Naive B cell (primary cell): ENCODE measurements at places on chromosomes 3 and 15.
A peak's percentile ranks its signal among the peaks of the same experiment; 100 is the strongest.

- DNase-seq: peak; percentile 80
- peak within 1 kb of the TSS; percentile 91 for H3K27ac ChIP-seq
- peak within 1 kb of the TSS; percentile 97 for H3K4me3 ChIP-seq
- H3K27me3 ChIP-seq: peaks cover 4% of the 10 kb centered on the region
- peaks cover 40% of the 10 kb centered on the region for H3K4me1 ChIP-seq
- no peaks in the 10 kb centered on the region for H3K36me3 ChIP-seq
These were observed at the start of gene CHST2 for GRCh38 chr3:143119009-143119914. Gene CHST2, plus strand, starts transcription at chr3:143119771. Its CDS starts 1,046 bp downstream, at chr3:143120817.

- peaks cover 10% of the 10 kb centered on the region for H3K36me3 ChIP-seq
- H3K4me1 ChIP-seq: peaks cover 67% of the 10 kb centered on the region
- H3K4me3 ChIP-seq: peak overlapping the region; percentile 21
- no peaks in the 10 kb centered on the region for H3K27me3 ChIP-seq
- DNase-seq: no peak
- H3K27ac ChIP-seq: peak overlapping the region; percentile 3
These were observed 53.7 kb upstream of the TRAK1 start for GRCh38 chr3:42037318-42037945.

DNA sequence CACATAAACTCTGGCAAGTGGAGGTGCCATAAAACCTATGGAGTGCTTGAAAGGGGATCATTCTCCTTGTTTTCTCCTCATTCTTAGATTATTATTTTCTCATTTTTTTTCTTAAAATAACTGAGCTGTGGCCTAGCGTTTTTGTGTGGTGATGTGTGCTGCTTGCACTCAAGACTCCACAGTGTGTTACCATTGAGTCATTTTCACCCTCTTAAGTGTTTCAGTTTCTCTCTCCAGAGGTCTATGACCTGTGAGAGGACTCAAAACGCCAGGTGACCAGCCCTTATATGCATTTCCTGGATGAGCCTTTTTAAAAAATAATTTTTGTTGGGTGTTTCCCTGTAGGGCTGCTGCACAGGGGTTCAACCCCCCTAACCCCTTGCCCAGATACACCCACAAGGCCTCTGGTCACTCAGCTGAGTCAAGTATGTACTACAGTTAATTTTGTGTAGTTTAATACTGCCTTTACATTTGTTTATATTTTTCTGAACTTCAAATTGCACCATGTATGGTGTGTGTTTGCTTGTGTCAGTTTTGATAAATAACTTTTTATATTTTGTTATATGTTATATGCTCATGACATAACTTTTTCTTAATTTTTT, 15.4 kb upstream of the BTLA start:
- H3K27me3 ChIP-seq: no peaks in the 10 kb centered on the region
- peaks cover 30% of the 10 kb centered on the region for H3K4me1 ChIP-seq
- peak overlapping the region; percentile 4 for H3K27ac ChIP-seq

DNA sequence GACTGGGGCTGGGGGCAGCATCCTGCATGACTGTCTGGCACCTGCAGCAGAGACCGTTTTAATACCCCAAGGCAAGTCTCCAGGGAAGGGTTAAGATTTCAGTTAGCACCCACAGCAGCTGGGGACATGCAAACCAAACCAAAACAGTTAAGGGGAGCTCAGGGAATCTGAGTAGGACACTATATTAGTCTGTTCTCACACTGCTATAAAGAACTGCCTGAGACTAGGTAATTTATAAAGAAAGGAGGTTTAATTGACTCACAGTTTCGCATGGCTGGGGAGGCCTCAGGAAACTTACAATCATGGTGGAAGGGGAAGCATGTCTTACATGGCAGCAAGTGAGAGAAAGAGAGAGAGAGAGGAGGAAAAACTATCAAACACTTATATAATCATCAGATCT, 25.3 kb downstream of the GALNT15 start:
- no peak for DNase-seq
- H3K27me3 ChIP-seq: peaks cover 10% of the 10 kb centered on the region
- H3K4me3 ChIP-seq: no peak overlapping the region

DNA sequence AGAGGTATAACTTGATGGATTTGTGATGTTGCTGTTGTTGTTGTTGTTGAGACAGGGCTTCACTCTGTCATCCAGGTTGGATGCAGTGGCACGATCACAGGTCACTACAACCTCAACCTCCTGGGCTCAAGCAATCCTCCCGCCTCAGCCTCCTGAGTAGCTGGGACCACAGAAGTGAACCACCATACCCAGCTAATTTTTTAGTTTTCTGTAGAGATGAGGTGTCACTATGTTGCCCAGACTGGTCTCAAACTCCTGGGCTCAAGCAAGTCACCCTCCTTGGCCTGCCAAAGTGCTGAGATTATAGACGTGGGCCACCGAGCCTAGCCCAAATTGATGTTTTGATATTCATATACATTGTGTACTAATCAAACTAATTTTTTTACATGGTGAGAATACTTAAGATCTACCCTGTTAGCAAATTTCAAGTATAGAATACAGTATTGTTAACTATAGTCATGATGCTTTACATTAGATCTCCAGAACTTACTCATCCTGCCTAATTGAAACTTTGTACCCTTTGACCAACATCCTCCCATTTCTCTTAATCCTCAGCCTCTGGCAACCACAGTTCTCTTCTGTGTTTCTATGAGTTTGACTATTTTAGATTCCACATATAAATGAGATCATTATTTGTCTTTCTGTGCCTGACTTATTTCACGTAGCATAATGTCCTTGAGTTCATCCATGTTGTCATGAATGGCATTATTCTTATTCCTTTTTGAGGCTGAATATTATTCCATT, 23.2 kb downstream of the LMCD1 start:
- no peaks in the 10 kb centered on the region for H3K36me3 ChIP-seq
- no peak for DNase-seq
- no peaks in the 10 kb centered on the region for H3K4me1 ChIP-seq
- no peak overlapping the region for H3K4me3 ChIP-seq
- no peaks in the 10 kb centered on the region for H3K27me3 ChIP-seq
- no peak overlapping the region for H3K27ac ChIP-seq

DNA sequence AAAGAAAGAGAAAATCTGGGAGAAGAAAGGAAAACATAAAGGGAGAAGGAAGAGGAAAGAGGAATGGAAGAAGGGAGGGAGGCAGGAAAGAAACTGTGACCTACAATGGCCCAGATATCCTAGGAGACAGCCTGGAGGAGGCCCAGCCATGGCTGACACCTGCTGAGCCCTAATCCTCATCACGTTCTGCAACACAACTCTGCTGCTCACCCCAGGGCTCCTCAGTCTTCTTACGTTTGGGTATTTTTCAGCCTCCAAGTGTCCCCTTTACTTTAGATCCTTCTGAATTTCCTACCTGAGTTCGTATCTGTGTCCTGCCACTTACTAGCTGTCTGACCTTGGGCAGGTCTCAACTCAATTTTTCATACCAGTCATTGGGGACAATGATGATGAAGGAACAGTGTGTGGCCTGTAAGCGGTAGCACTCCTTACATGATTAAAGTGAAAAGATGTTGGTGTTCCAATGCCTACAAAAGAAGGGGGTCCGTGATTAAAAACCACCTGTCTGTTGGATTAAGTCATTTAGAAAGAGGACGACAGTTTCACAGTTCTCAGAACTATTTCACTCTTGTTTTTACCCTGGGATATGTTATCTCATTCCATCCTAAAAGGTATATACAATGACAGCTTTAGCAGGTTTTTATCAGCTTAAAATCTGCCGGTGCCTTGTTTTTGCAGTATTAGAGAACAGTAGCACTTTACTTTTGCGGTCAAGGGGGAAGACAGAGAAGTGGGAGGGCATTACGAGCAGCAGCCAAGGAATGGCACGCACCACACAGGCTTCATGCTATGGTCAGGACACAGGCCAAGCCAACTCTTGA, 47.4 kb downstream of the CCR4 start:
- H3K4me1 ChIP-seq: peaks cover 13% of the 10 kb centered on the region
- no peak overlapping the region for H3K27ac ChIP-seq
- DNase-seq: no peak

GRCh38 chr3:39631136-39631535, 163.7 kb downstream of the MOBP start:
- H3K4me1 ChIP-seq: no peaks in the 10 kb centered on the region
- DNase-seq: no peak
- no peaks in the 10 kb centered on the region for H3K36me3 ChIP-seq
- no peak overlapping the region for H3K27ac ChIP-seq
- peaks cover 6% of the 10 kb centered on the region for H3K27me3 ChIP-seq

DNA sequence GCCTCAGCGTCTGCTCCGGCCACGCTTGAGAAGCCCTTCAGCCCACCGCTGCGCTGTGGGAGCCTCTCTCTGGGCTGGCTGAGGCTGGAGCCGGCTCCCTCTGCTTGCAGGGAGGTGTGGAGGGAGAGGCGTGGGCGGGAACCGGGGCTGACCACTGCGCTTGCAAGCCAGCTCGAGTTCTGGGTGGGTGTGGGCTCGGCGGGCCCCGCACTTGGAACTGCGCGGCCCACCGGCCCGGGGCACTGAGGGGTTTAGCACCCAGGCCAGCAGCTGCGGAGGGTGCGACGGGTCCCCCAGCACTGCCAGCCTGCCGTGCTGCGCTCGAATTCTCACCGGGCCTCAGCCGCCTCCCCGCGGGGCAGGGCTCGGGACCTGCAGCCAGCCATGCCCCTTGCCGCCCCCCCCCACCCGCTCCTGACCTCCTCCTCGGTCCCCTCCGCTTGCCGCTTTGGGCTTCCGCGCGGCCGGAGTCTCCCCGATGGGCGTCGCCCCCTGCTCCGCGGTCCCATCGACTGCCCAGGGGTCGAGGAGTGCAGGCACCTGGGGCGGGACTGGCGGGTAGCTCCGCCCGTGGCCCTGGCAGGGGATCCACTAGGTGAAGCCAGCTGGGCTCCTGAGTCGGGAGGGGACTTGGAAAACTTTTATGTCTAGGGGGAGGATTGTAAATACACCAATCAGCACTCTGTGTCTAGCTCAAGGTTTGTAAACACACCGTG, 106.7 kb downstream of the RAP2B start:
- H3K36me3 ChIP-seq: no peaks in the 10 kb centered on the region
- no peaks in the 10 kb centered on the region for H3K27me3 ChIP-seq
- H3K4me1 ChIP-seq: no peaks in the 10 kb centered on the region
- H3K27ac ChIP-seq: no peak overlapping the region
- H3K4me3 ChIP-seq: no peak overlapping the region

- no peak for DNase-seq
- H3K27ac ChIP-seq: peak overlapping the region; percentile 51
- peaks cover 13% of the 10 kb centered on the region for H3K4me1 ChIP-seq
These were observed 49.2 kb downstream of the LDHAL6B start for GRCh38 chr15:59255680-59256336.

- no peak overlapping the region for H3K27ac ChIP-seq
- no peaks in the 10 kb centered on the region for H3K27me3 ChIP-seq
- H3K4me1 ChIP-seq: no peaks in the 10 kb centered on the region
- DNase-seq: no peak
- H3K36me3 ChIP-seq: no peaks in the 10 kb centered on the region
- H3K4me3 ChIP-seq: no peak overlapping the region
These were observed 11.8 kb upstream of the LIPC start for GRCh38 chr15:58419803-58420524.

- no peak for DNase-seq
- H3K4me1 ChIP-seq: peaks cover 13% of the 10 kb centered on the region
- H3K4me3 ChIP-seq: no peak overlapping the region
- H3K27ac ChIP-seq: no peak overlapping the region
- peaks cover 14% of the 10 kb centered on the region for H3K27me3 ChIP-seq
These were observed 4.6 kb upstream of the ABCC5 start for GRCh38 chr3:184022323-184022722.

- H3K4me1 ChIP-seq: no peaks in the 10 kb centered on the region
These were observed 241.8 kb downstream of the ROBO2 start for GRCh38 chr3:77281721-77282120.

DNA sequence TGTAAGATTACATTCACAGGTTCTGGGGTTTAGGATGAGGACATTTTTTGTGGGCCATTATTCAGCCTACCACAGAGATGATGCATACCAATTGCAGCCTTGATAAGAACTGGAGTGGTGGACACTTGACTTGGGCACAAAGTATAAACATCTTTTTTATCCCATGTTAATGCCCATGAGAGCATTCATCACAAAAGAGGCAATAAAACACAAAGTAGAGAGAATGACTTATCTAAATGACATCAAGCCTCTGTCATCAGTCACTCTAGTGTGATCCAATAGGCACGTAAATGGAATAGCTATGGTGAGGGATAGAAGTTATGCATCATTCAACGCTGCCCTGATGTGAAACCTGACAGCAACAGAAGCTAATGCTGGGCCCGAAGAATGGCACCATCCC, 25.8 kb downstream of the VEPH1 start:
- DNase-seq: no peak
- no peaks in the 10 kb centered on the region for H3K36me3 ChIP-seq
- H3K4me3 ChIP-seq: no peak overlapping the region
- H3K27ac ChIP-seq: no peak overlapping the region

DNA sequence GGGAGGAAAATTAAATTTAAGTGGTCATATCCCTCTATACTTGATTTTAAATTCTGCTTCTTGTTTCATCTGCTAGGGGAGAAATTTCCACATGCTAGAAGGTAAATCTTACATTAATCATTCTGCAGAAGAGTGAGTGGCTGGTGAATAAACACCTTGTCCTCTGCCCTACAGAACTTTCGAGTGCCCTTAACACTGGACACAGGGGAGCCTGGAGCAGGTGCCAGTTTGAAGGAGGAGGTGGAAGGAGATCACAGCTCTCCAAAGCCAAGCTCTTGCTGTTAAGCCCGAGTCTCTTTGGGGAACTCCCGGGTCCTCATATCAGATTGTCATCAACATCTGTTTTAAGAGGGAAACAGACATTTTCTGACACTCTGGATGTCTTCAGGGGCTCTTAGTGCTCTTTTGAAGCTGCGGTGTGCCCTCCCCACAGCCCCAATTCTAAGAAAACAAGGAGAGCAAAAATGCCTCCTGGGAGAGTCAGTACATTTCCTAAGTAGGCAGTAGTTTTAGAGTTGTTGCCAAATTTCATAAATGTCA, 31.3 kb downstream of the LAMP3 start:
- H3K27ac ChIP-seq: no peak overlapping the region
- H3K4me1 ChIP-seq: peaks cover 5% of the 10 kb centered on the region
- H3K4me3 ChIP-seq: no peak overlapping the region
- H3K36me3 ChIP-seq: peaks cover 12% of the 10 kb centered on the region
- peaks cover 65% of the 10 kb centered on the region for H3K27me3 ChIP-seq

DNA sequence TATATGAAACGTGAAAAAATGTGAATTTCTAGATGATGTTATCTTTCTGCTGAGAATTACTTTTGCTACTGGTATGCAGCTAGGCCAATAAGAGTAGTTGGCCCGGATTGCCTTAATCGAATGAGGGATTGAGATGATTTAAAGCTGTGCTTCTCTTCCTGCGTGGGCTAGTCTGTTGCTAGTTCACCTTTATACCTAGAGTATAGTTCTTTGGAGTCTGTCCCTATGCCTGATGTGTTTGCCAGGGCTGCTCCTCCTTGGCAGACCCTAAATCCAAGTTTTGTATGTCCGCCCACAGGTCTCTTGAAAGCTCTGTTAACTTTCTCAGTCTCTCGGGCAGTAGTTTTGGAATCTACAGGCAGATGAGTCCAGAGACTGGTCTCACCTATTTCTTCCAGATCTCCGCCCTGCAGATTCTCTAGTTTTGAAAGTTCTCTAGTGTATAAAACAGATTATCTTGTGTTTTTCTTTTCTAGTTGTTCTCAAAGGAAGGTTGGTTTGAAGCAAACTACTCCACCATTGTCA, 64.9 kb downstream of the MEF2A start:
- peaks cover 76% of the 10 kb centered on the region for H3K4me1 ChIP-seq
- H3K36me3 ChIP-seq: peaks cover 40% of the 10 kb centered on the region
- no peak for DNase-seq
- peak overlapping the region; percentile 66 for H3K4me3 ChIP-seq
- H3K27ac ChIP-seq: peak overlapping the region; percentile 76
- no peaks in the 10 kb centered on the region for H3K27me3 ChIP-seq
